Bone marrow (tissue), 2 donors: ENCODE measurements at places on chromosomes 1 and 21.
A peak's percentile ranks its signal among the peaks of the same experiment; 100 is the strongest.

DNA sequence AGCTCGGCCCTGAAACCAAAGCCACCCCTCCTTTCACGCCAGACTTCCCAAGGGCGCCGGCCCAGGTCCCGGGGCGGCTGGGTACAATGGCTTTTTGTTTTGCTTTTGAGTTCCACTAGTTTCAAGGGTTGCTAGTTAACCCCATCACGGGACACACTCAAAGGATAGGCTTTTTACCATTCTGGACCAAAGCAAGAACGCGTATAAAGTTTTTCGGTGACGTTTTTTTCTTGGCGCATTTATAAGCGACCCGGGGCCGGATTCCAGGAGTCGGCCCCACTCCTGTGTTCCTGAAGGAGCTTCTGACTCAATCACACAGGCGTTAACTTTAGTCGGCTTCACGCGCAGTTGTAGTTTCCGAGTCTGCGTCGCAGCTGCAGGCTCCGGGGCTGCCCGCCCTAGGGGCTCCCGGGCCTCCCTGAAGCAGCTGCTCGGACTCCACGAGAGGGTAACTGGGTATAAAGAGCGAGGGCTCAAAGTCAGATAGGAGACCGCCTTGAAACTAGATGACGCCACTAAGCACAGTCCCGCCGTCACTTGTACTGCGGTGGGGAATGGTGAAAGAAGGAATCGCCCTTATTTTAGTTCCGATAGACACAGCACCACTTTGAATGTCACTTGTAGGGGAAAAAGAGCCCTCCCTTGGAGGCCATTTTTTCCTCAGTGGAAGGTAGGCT lies 707 bp upstream of the KLHL21 start:
- peak; percentile 90 for DNase-seq

DNA sequence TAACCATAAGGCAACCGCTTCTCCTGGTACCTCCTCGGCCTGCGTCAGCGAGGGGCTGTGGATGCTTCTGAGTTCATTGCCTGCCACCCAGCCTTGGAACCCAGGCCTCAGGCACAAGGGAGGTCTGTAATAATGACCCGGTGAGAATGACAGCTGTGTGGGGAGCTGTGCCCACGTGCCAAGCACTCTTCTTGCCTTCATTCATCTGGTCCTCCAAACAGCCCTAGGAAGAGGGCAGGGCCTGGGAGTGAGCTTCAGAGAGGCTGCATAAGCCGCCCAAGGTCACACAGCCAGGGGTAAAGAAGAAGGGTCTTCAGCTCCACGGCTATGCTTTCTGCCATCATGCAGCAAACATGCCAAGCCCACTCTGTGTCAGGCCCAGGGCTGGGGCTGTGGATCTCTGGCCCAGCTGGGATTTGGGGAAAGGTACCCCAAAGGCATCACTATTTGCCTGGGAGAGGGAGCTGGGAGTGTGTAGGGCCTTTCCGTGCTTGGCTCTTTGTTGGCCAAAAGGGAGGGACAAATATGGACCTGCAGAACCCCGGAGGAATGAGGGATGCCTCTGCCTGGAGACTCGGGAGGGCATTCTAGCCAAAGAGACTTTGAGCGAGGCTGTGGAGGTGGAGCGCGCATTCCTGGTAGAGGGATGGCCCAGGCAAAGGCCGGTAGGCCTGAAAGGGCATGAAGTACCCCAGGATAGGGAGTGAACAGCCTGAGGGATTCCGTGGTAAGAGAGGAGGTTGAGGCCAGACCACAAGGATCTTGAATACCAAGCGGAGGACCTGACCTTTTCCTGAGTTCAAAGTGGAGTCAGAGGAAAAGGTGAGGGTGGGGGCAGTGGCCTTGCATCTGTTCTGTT lies 10.1 kb upstream of the EDN2 start:
- DNase-seq = no peak

- no peak for DNase-seq
Measured at GRCh38 chr1:64986903-64987871, 20.8 kb upstream of the JAK1 start.

- DNase-seq = no peak
Measured at GRCh38 chr1:160149716-160150115, 1.7 kb upstream of the ATP1A4 start.

DNA sequence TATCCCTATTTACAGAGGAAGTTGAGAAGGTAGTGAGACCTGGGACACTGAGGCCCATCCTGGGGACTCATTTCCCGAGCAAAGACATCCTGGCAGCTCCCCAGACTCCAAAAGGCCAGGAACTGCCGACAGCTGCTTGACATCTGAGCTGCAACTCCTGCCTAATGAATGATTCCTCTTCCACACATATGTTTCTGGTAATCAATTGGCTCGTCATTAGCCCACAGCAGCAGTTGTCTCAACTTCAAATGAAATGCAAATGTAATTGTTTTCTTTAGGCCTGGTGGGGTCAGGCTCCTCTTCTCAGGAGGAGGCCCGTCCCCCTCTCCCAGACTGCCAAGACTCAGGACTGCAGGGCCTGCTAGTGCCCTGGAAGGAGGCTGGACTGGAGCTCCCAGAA lies 61.8 kb upstream of the DISP3 start:
- no peak for DNase-seq

GRCh38 chr1:239814306-239814881 lies 277.3 kb upstream of the FMN2 start:
- DNase-seq = no peak

- no peak for DNase-seq
Measured at GRCh38 chr1:227869279-227869842, 53.9 kb downstream of the PRSS38 start.

GRCh38 chr1:108816049-108816893 lies 40.6 kb downstream of the AKNAD1 start:
- DNase-seq = no peak

DNA sequence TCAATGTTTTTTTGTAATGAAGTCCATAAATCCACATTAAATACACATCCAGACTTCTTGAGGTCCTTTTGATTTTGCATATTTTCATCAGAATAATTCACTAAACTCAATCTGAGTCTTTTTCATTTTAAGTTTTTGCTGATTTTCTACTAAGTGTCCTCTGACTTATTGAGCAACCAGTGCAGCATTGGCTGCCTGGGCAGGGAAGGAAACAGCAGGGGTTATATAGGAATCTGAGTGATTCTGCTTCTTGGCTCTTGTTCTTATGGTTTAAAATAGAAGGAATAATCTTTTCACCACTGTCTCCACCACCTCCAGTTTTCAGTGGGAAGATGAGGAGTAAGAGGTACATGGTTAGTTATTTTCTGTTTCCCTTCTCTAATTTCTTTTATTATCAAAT lies 88.4 kb downstream of the ST6GALNAC5 start:
- no peak for DNase-seq

DNA sequence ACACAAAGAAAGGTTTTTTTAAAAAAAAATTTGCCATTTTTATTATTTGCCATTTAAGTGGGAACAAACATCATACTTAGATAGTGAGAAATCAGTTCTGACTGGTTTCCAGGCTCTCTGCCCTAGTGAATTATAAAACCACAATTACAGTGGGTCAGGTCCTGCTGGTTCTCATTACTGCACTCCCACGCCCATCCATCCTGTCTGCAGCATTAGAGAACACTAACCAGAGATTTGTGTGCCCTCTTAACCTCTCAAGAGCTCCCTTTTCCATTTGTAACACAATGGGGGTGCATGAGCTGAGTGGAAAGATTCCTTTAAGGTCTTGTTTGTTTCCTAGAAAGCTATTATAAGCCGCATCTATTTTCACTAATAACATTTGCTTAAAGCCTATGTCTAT lies 489.3 kb downstream of the AMY1C start:
- no peak for DNase-seq

- DNase-seq = no peak
Measured at GRCh38 chr1:151504759-151505158, 6.4 kb upstream of the CGN start.

DNA sequence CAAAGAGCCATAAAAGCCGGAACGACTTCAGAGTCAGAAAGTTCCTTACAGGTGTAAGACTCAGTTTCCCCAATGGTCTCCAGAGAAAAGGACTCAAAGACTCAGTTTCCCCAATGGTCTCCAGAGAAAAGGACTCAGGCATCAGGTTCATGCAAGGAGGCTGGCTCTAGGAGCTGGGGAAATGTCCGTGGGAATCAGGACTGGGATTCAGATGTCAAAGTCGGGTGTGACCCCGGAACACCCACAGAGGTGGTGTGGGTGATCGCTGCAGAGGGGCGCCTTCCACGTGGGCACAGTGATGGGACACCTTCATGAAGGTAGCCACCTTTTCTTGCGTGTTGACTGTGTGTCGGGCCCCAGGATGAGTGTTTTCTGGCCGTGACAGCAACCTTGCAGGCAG lies 340.8 kb downstream of the NPHP4 start:
- no peak for DNase-seq

DNA sequence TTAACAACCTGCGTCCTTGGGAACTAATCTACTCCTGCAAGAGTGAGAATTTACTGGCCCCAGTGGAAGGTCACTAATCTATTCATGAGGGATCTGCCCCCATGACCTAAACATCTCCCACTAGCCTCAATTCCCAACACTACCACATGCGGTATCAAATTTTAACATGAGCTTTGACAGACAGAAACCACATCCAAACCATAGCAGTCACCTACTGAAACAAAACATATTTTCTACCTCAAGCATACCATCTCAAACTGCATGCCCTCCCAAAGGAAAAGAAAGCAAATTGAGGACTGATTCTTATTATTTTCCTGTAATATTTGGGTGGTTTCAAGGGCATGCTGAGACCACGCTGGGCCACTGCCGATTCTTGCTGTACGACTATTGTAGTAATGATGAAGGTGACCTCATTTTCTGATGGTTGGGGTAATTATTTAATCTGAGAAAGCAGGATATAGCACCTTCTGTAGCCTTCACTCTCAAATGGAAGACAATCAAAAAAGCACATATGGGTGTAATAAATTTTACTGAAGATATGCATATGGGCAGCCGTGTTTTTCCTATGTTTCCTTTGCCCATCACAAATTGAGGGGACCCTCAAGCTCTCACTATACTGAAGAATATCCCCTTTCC lies 13.2 kb upstream of the GBP5 start:
- no peak for DNase-seq

DNA sequence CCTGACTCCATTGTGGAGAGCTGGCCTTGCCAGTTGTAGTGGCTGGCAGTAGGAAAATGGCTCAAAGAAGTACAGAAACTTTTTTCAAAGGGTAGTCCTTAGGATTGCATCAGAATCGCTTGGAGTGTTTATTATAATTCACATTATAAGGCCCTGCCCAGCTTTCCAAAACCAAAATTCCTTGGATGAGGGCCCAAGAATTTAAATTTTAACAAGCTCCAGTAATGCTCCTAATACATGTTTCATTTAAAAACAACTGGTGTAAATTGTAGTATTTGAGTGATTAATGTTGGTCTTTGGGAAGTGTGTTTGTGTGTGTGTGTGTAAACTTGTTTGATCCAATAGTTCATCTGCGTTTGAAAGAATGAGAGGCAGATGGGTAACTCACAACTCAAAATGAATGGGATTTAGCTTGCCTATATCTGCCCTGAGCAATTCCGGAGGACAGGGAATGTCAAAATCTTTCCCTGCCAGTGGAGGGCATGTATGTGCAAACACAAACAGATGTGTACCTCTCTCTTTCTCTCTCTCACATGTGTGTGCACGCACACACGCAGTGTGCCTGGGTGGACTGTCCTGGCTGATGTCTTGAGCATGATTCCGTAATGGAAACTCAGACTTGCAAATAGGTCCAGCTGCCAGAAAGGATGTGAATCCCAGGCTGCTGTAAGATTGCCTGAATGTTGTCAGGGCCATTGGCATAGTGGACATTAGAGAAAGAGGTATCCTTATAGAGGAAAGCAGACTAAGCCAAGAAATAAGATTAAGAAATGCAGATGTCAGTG lies 293.1 kb downstream of the LMX1A start:
- DNase-seq = no peak

- peak; percentile 14 for DNase-seq
Measured at GRCh38 chr1:223825767-223826748, 19.7 kb downstream of the TP53BP2 start.

DNA sequence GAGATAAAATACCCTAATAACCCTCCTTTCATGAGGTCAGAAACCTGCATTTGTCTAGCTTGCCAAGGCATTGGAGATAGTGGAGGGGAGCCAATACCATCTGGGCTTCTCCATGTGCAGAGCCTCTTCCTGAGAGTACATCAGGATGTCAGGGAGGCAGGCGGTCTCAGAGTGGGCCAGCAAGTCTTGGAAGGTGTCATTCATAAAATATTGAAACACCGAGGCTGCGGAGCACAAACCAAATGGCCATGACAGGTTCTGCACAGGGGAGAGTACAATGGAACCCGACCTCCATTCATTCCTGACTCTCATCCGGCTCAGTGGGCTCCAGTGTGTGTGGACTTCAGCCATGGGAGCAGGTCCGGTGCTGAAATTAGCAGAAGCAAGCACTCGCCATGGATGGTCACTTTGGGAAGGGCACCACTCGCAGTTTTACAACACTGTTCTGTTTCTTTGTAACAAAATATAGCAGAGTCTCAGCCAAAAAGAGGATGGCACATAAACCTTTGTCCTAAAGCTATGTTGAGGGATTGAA lies 446.6 kb downstream of the SIPA1L2 start:
- no peak for DNase-seq

DNA sequence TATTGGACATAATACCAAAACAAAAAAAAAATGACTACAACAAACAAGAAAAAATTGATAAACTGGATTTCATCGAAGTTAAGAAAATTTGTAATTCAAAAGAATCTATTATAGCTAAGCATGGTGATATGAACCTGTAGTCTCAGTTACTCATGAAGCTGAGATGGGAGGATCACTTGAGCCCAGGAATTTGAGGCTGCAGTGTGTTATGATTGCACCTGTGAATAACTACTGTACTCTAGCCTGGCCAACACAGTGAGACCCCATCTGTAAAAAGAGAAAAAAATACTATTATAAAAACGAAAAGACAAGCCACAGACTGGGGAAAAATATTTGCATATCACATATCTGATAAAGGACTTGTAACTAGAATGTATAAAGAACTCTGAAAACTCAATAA lies 24.5 kb upstream of the TRIM62 start:
- DNase-seq = no peak

- DNase-seq = no peak
Measured at GRCh38 chr1:223223091-223223995, 80.3 kb upstream of the TLR5 start.

- no peak for DNase-seq
Measured at GRCh38 chr1:177053648-177054047, 110.9 kb downstream of the ASTN1 start.

DNA sequence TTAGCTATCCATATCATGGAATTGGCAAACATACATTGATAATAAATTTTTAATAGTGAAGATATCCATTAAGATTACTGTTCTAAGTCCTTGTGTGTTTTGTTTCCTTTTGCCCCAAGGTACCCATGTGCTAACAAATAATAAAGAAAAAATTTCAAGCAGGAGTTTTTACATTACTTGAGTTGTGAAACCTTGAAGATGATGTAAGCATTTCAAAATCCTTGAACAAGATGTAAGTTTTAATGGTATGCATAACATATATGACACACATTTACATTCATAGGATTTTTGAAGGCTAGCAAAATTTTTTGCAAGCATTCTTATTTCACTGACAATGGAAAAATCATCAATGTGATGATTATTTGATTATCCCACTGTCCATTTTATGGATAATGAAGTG lies 10.9 kb upstream of the ELAVL4 start:
- no peak for DNase-seq

GRCh38 chr1:207847116-207847515 lies 63.8 kb downstream of the CD34 start:
- DNase-seq = no peak

- no peak for DNase-seq
Measured at GRCh38 chr1:210516697-210517459, 188.2 kb downstream of the HHAT start.
